CD4-positive, alpha-beta T cell treated with Interferon alpha-2 for 1 hour (primary cell): ENCODE measurements at places on chromosomes 6 and 20.

DNA sequence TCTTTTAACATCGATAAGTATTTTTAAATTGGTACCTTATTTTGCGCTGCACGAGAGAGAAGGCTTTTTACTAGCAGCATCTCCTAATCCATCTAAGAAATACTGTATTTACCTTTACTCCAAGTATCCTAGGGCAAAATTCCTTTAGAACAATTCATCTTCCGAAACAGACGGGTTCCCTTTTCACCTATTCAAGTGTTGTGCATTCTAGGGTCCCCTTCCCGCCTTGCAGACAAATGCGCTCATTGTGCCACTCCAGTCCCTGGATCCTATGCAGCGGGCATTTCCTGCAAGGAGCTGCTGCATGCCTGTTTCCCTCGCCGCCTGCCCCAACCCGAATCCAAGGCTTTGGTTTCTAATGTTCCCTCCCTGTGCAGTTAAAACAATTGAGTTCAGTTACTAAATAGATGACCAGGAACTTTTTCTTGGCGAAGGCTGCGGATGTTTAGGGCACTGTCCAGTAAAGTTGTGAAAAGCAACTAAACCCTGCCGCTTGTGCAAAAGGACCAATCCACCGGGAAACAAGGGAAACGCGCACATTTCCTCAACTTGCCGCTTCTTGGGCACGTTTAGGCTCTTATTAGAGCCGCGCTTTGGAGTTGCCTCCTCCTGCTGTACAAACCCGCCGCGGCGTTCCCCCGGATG, 556 bp upstream of the SCAF8 start:
- no peak for DNase-seq

DNA sequence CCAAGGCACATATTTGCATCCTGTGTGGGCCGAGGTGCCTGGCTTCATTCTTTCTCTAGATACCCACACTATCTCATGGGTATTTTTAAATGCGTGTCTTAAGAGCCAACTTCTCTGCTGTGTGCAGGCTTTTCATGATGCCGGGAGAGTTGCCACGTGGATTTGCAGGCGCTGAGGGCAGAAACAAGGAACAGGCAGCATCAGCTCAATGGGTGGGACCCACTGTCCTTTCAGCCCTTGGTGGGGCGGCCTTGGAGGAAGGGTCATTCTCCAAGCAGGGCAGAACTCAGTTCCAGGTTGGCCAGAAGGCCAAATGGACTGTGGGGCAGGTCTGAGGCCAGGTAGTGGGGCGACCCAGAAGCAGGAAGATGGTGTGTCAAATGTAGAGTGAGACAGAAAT, 84.7 kb downstream of the PHACTR3 start:
- no peak for DNase-seq

DNA sequence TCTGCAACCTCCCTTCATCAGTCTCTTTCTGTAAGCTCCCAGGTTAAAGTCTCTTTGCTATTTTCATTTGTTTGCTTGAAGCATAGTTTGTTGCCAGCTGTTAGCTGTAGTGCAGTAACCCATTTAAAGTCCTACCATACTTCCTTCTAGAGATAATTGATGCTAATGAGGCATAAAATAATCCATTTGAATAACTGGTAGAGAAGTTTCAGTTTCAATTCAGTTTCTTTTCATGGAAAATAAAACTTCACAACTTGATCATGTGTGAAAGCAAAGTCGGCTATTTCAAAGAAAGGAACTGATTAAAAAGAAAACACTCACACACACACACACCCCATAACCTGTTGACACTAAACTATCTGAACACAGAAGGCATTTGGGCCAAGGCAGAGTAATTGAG, 68.5 kb upstream of the TENT5A start:
- DNase-seq: no peak

GRCh38 chr20:50056951-50057713, 55.8 kb downstream of the UBE2V1 start:
- DNase-seq: no peak

DNA sequence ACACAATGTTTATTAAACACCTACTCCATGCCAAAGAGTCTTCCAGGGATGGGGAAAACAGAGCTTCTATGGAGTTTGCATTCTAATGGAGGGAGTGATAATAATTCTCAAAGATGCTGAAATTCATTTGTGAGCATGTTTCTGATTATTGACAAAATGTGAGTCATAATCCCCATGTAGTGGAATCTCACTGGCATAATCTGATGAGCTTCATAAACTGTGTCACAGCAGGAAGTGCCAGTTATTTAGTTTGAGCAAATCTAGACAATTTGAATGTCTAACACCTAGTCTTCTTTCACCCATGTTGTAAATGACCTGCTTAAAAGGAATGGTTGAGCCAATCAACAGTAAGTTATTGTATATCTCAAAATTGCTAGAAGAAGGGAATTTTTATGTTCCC, 95.1 kb downstream of the KCNQ5 start:
- DNase-seq: no peak

- no peak for DNase-seq
Measured at GRCh38 chr20:7930343-7930742, 9.9 kb downstream of the HAO1 start.

- no peak for DNase-seq
Measured at GRCh38 chr6:126376682-126377081, 36.8 kb downstream of the CENPW start.

DNA sequence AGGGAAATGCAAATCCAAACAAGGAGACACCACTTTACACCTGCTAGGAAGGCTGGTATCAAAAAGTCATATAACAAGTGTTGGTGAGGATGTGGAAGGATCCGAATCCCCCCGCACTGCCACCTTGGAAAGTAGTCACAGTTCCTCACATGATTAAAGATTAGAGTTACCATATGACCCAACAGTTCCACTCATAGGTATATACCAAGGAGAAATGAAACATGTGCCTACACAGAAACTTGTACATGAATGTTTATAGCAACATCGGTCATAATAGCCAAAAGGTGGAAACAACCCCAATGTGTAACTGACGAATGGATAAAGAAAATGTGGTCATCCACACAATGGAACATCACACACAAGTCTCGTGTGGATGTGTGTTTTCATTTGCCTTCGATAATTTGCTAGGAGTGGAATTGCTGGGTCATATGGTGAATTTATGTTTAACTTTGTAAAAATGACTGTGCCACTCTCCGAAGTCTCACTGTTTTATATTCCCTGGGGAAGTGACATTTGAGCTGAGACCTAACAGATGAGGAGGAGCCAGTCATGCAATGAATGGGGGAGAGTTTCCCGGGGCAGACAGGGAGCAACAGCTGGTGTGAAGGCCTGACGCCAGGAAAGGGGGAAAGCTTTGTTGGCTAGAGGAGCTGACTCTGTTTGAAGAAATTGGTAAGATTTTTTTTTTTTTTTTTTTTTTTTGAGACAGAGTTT, 125.9 kb upstream of the MLN start:
- DNase-seq: no peak

- DNase-seq: no peak
Measured at GRCh38 chr20:26169506-26169905, 472.9 kb upstream of the ZNF337 start.

- no peak for DNase-seq
Measured at GRCh38 chr6:140040396-140040795, 665.9 kb upstream of the CITED2 start.

DNA sequence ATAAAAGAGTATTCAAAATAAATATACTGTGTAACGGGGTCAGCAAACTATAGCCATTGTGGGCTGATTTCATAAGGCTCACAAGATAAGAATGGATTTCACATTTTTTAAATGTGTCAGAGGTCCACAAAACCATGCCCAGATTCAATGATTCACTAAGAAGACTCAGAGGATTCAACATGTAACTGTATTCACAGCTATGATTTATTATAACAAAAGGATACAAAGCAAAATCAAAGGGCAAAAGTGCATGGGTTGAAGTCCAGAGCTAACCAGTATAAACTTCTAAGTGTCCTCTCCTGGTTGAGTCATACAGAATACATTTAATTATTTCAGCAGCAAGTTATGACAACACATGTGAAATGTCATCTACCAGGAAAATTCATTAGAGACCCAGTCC, 49.2 kb downstream of the TBC1D32 start:
- DNase-seq: no peak

DNA sequence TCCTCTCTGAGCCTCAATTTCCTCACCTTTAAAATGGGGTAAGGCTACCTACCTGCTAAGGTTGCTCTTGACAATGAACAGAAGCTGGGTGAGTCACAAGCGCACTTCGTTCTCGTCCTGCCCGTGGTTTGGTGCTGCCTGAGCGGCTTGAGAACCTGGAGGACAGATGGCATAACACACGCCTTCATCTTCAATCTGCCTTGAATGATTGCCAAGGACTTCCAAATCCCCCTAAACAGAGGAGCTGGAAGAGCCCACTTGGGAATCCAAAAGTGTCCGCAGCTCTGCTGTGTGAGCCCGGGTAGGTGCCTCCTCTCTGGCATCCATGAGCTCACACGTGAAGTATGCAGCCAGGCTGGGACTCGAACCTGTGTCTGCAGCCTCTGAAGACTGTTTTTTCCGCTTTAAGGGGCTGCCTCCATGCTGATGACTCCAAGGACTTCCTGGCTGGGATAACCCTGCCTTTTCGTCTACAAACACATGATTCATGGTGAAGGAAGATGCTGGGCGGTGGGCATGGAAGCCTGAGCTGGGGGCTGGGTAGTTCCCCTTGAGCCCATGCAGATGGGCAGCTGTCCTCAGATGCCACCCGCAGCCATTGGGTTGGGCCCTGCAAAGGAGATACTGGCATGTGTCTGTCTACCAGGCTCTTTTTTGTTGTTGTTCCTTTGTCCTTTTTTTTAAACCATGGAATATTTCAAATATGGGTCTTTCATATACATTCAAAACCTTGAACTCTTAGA, 25.3 kb upstream of the CSNK2A1 start:
- no peak for DNase-seq

GRCh38 chr6:7919871-7920270, 9.3 kb upstream of the TXNDC5 start:
- no peak for DNase-seq

DNA sequence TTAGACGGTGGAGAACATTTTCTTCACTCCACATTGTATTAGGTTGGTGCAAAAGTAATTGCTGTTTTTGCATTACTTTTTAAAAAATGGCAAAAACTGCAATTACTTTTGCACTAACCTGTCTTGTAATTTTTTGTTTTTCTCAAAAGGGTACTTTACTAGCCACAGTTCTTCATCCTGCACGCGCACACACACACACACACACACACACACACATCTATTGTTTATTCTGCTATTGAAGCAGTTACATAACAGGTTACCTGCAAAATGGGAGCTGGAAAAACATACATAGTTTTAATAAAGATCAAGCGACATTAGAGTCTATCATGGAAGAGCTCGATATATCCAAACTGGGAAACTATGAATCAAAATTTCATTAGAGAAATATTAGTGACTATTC, 235.2 kb downstream of the SIM1 start:
- no peak for DNase-seq

GRCh38 chr20:4891997-4892396, 109.3 kb downstream of the SLC23A2 start:
- DNase-seq: no peak
